ENCODE measurements at places on chromosomes 5 and 9.

- DNase-seq, result no peak
Observed at GRCh38 chr5:109028608-109029299, 281.1 kb downstream of the FER start.

DNA sequence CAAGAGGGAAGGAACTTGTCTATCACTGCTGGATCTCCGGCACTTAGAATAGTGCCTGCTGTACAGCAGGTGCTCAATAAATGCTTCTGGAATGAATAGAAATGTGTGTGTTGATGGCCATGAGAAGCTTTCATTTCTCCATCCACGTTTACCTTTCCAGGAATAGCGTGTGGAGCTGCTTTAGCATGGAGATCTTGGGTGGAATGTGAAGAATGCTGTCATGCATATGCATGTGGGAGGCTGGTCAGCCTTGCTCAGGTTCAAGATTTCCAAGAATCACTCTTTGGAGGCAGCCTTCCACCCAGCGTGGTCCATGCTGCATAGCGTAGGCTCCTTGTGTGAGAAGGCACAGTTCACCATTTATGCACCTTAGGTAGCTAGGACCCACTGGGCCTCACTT is 19.2 kb downstream of the COL15A1 start:
- DNase-seq, result no peak

DNA sequence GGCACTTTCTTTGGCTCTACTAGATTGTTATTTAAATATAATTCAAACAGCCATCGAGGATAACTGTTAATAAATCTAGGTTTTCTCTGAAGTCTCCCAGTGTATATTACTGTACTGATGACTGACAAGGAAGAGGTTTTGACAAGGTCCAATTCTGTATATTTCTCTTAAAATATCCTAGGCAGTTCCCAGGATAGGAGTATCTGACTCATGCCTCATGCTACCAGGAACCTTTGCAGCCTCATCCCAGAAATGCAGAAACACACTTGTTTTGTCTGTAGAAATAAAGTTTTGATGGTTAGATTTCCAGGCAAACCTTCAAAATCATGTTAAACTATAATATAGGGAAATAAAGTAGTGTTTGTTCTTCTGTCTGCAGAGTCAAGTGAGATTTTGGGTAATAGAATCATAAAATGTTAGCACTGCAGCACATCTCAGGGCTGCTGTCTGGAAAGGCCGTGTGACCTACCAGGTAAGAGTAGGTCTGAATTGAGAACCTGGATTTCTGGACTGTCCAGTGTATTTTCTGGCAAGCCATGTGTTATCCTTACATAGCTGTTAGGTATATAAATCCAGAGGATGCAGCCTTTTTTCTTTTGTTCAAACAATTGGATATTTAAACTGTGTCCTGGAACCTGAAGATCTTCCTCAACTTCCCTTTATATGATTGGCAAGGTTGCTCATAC is 8.3 kb downstream of the UBE2D2 start:
- no peak for DNase-seq

GRCh38 chr5:22998362-22998761 is 145.2 kb upstream of the CDH12 start:
- no peak for DNase-seq

GRCh38 chr5:110932755-110933488 is 138.6 kb upstream of the TSLP start:
- DNase-seq, result no peak
